ENCODE measurements at places on chromosomes 6 and 20.

GRCh38 chr6:7919871-7920270 lies 9.3 kb upstream of the TXNDC5 start:
- DNase-seq: peak; percentile 10

DNA sequence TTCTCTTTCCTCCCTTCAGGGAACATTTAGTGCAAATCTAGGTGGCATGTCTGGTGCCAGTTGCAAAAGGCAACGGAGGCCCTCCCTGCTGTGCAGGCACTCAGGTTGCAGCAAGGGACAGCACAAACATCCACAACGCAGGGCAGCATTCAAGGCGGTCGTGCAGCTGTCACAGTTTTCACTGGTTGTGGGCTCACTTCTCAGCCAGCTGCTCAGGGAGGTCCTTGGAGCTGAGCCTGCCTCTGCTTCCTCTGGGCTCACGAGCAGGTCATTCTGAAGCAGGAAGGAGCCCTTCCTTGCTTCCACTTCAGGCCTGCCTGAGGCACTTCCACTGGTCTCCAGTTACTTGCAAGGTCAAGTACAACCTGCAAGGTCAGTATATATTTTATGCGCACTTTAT lies 3.8 kb upstream of the NPEPL1 start:
- DNase-seq: peak; percentile 55

- no peak for DNase-seq
These were observed 28.8 kb upstream of the CD164 start for GRCh38 chr6:109411034-109411433.

DNA sequence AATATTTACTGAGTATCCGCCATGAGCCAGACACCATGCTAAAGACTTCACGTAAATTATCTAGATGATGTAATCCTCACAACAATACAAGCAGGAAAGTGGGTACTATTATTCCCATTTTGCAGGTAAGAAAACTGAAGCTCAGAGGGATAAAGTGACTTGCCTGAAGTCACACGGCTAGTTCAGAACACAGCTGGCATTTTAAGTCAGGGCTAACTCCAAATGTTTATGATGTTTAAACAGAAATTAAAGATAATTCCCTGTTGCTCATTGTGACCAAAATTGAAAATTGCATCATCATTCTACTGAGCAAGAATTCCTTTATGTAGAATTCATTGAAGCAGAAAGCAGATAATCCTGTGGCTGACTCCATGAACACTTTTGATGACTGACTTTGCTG lies 71.3 kb upstream of the STXBP5 start:
- DNase-seq: no peak

GRCh38 chr6:87366072-87366827 lies 21.6 kb downstream of the C6orf163 start:
- DNase-seq: no peak

DNA sequence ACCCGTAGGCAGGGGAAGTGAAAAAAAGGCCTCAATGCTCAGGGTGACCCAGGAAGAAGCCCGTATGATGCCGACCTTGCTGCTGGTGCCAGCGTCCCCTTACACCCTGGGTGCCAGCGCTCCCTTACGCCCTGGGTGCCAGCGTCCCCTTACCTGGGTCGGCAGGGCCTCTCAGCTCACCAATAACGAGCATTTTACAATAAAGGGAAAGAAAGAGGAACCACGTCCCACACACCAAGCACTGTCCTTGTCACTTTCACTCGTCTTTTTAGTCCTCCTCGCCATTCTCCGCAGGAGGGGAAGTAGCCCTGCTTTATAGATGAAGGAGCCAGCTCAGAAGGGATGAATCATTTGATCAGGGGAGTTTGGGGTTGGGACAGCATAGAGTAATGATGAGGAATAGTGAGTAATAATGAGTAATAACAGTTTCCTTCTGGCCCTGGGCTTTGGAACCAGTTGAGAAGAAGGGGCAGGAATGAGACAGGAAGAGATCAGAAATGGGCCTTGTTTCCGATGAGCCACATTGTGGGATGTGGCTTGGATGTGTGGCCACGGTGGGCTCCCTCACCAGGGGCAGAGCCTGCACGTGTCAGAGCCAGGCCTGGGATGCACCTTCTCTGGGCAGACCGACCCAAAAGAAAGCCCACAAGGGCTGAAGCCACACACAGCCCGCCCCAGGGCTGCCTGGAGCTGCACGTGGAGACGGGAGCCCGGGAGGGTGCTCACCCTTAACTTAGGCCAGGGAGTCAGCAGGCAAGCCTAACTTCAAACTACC lies 75.7 kb downstream of the SYNJ2 start:
- peak; percentile 92 for DNase-seq

DNA sequence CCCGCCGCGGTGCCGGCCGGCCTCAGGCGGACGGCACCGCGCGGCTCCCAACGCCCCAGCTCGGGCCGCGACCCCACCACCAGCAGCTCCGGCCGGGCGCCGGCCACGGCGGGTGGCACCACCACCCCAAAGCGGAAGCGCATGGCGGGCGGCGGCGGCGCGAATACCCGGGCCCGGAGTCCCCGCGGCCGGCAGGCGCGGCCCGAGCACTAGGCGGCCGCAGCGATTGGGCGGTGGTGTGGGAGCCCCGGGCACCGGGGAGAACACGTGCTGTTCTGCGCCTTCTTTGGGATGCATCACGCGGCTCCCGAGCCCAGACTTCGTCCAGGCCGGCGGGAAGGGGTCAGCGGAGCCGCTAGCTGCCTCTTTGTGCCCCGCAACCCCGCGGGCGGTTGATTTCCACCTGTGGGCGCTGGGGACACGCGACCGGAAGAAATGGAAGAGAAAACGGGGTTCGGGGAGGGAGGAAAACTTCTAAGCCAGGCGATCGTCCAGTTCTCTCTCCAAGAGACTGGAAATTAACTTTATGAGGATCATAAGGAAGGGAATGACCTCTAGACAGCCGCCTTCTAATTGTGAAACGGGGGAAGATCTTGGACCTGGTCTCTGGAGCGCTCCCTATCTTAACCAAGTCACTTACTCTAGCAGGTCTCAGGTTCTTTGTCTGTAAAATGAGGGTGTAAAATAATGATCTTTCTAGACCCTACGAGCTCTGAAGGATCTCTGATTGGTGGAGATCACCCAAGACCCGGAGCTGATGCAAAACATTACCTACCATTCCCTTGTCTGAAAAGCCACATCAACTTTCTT lies at the start of gene EPM2A:
Gene EPM2A, minus strand, starts transcription at position 165 of the 810 bp plus-strand sequence. Its CDS starts 22 bp downstream, at position 143.
- DNase-seq: peak; percentile 77

- no peak for DNase-seq
These were observed 20.6 kb upstream of the REV3L start for GRCh38 chr6:111503660-111504059.

GRCh38 chr6:7215131-7215530 lies 97.9 kb downstream of the SSR1 start:
- DNase-seq: no peak

DNA sequence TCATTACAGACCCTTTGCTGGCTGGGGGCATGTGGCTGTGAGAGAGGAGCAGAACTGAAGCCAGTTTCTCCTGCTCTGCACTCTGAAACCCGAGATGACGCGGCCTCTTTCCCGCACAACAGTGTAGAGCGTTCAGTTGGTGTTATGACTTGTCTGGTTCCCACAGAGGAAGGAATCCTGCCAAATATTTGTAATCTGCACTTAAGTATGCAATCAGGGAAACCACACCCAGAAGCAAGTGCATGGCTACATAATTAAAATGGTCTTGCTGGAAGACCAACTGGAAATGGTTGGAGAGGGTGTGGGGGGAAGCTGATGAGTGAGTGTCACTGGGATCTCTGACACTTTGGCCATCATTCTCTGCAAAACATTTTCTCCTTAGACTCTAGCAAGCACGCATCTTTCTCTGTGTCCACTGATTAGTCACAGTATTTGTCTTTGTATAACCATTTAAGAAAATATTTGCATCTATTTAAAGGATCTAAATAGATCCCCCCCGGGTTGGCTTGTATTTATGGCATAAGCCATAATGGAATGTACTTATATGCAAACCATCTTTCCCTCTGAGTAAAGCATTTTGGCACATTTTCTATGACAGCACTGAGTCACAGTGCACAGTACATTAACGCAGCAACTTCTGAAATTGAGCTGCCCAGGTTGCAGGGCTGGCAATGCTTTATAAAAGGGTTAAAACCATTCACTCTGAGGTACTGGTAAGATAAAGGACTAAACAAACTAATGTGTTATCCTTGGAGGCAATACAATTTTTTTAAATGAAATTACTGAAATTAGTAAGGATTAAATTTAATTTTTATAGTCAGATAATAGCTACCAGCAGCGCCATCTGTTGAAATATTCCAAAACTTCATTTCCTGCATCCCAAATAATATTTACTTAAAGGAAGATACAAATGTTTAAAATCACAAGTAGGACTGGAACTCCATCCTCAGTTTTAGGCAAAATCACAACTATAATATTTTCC lies 76.7 kb downstream of the FOXC1 start:
- DNase-seq: peak; percentile 34

DNA sequence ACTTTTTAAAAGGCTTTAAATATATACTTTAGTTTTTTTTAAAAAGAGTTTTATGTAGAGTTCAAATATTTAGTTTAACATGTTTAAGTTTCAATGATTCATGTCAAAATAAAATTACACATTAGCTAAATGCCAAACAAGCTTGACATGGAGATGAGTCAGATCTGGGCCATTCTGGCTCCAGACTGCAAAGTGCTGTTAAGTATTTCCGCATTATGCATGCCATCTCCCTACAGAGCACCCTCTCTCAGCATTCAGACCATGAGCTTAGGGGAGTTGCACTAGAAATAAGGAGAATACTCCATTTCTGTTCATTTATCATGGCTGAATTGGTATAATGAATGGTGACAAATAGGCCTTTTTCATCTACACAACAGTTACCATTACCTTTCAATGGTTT lies 21.5 kb upstream of the HS3ST5 start:
- DNase-seq: no peak

DNA sequence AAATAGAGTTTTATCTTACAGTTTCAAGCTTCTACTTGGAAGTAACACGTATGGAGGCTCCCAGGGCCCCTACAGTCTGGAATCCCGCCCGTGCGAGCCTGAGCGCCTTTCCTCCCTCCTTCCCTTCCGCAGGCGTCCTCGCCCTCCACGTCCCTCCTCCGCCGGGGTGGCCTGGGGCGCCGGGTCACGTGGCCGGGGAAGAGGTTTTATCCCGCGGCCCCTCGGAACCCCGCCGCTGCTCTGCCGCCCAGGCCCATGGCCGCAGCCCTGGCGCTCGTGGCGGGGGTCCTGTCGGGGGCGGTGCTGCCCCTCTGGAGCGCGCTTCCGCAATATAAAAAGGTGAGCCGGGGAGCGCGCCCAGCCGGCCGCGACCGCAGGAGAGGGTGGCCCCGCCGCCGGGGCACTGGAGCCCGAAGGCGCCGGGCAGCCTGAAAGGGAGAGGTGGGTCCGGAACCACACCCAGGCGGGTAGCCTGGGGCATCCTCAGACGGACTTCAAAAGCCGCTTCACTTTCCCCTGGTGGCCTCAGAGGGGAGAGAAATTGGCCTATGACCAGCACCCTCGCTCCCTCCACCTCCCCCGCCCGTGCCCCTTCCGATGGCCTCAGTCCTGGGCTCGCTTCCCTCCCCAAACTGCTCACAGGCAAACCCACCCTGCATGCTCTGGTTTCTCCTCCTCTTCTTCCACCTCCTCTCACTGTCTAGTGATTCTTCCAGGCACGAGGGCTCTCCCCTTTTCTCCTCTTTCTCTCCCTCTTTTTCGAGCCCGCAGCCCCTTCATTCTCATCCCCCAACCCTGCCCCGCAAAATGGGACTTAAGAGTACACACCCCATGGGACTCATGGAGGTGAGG lies at the start of gene CLPSL2:
Gene CLPSL2, plus strand, starts transcription at position 235 of the 852 bp plus-strand sequence. Its CDS starts 21 bp downstream, at position 256.
- no peak for DNase-seq

- DNase-seq: no peak
These were observed 99.3 kb upstream of the PROKR2 start for GRCh38 chr20:5416086-5416485.

DNA sequence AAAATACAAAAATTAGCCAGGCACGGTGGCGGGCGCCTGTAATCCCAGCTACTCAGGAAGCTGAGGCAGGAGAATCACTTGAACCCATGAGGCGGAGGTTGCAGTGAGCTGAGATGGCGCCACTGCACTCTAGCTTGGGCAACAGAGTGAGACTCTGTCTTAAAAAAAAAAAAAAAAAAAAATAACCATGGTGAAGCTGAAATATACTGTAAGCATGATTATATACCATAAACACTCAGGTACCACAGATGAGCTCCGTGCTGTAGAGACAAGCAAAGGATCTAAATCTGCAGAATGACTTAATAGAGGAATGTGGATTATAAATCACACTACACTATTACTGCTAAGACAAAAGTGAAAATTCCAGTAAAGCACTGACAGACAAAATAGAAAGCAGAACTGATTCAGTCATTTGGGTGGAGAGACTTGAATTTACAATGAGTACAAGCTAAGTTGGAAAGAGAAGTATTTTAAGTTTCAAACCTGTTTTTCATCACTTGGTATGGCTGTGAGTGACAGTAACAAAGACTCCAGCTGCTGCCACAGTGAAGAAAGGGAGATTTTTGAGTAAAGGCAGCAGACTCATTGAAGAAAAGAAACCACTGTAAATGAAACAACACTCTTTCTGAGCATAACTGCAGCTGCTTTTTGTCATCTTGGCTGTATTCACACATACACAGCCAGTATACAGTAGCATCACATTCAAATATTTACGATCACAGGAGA lies 322.1 kb downstream of the RNGTT start:
- DNase-seq: no peak

GRCh38 chr6:87900160-87900698 lies 147.4 kb upstream of the SPACA1 start:
- no peak for DNase-seq

DNA sequence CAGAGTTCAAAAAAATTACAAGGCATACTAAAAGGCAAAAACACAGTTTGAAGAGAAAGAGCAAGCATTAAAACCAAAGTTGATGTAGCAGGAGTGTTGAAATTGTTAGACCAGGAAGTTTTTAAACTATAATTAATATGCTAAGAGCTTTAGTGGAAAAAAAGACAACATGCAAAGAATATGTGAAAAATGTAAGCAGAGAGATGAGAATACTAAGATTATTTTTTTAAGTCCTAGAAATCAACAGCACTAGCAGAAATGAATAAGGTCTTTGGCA lies 192.6 kb downstream of the ERMARD start:
- no peak for DNase-seq

DNA sequence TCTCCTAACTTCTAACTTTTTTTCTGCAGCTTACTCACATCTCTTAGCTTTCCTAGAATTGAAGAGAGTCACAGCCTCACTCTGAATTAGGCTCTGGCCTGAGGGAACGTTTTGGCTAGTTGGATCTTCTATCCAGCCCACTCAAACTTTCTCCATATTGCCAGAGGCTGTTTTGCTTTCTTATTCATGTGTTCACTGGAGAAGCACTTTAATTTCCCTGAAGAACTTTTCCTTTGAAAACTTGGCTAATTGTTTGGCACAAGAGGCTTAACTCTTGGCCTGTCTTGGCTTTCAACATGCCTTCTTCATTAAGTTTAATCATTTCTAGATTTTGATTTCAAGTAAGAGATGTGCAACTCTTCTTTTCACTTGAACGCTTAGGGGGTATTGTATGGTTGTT lies 138.2 kb upstream of the PLCB4 start:
- no peak for DNase-seq

DNA sequence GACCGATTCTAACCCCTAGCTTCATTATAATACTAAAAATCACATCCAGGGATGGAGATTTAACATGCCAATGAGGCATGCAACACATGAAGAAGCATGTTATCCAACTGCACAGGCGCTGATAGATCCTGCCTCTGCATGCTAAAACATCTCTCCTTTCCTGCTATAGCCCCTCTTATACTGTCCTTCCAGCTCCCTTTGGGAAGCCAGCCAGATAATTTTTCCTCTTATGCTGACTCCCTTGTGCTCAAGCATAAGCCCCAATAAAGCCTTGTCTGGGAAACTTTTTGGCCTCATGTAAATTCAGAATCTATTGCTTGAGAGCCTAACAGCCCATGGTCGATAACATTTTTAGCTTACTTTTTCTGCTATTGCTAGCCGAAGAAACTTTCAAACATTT lies 404.3 kb downstream of the EPM2A start:
- no peak for DNase-seq

All from inflammatory macrophage (primary cell).